ENCODE measurements at places on chromosomes 5 and 9.
A peak's percentile ranks its signal among the peaks of the same experiment; 100 is the strongest.

DNA sequence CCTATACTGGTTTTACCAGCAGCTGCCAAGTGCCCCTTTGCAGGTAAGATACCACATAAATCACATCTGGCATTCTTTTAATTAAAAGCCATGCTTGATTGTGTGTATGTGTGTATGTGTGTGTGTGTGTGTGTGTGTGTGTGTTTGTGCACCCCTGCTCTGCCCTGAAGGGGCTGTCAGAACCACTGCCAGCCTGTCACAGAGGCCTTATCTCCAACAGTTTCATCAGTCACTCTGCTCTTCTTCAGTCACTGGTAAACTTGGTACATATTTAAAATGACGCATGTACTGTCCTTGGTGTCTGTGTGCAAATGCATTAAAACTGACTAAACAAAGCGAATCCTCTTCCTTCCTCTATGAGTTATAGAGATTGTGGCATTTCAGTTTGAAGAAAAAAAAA, 19.0 kb upstream of the NR5A1 start:
- DNase-seq: no peak

GRCh38 chr5:150022158-150022531, 21.6 kb downstream of the HMGXB3 start:
- DNase-seq: peak; percentile 95

- DNase-seq: no peak
These were observed 1.3 kb downstream of the ASTN2 start for GRCh38 chr9:117413346-117414219.

DNA sequence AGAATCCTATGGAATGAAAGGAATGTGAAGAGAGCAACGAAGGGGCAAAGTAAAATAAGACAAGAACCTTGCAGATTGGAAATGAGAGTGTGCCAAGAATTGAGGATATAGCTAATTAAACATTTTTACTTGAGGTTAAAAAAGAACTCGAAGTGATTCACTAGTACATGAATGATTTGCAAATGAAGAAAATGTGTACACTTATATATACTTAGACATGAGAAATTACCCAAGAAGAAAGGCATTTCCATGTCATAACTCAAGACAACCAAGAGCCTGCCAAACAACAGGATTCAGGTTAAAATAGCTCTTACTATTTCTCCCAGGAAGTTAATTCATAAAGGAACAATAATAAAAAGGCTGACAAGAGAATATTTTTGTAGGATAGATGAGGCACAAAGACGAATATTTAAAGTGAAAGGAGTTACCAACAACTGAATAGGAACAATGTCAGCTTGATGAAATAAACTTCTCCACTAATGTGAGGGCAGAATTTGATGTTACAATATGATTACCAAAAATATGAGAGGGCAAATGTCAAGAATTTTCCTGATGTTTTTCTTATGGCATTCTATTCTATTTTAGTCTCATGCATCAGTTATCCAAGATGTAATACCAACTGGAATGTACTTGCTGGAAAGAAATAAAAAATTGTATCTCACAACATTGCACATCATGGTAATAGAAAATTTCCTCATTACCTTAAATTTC, 18.9 kb upstream of the NPR3 start:
- DNase-seq: no peak

DNA sequence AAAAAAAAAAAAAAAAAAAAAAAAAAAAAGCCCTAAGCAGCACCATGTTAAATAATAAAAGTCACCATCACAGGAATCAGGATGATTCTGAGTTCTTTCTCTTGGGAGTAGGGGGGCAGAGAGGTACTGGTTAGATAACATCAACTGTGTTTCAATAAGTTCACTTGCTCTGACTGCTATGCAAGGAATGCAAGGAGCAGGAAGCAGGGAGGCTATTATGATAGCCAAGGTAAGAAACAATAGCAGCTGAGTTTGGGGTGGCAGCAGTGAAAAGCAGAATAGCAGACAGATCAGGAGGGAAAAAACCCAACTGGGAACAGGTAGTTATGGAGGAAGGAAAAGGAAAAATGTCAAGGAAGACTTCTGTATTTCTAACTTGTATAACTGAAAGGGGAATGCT, 8.2 kb downstream of the CEP120 start:
- DNase-seq: no peak

GRCh38 chr5:169442403-169442874, 141.1 kb upstream of the SPDL1 start:
- no peak for DNase-seq

Measured in glomerular endothelial cell (primary cell).